ENCODE measurements at places on chromosomes 5 and 9.
A peak's percentile ranks its signal among the peaks of the same experiment; 100 is the strongest.

DNA sequence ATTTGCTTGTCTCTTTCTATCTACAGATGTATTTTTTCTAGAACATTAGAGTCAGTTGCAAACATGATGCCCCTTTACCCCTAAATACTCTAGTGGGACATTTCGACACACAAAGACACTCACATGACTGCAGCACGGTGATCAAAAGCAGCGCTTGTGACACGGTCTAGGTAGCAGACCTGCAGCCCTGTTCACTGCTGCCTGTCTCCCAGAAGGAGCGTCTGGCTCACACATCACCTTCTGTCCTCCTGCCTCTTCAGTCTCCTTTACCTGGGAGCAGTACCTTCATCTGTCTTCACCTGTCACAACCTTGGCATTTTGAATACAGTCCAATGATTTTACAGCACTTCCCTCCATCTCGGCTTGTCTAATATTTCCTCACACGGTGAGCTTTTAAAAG lies 51.9 kb upstream of the SH3PXD2B start:
- no peak for DNase-seq

GRCh38 chr9:33446240-33446945 lies 1.0 kb downstream of the AQP3 start:
- no peak for DNase-seq

DNA sequence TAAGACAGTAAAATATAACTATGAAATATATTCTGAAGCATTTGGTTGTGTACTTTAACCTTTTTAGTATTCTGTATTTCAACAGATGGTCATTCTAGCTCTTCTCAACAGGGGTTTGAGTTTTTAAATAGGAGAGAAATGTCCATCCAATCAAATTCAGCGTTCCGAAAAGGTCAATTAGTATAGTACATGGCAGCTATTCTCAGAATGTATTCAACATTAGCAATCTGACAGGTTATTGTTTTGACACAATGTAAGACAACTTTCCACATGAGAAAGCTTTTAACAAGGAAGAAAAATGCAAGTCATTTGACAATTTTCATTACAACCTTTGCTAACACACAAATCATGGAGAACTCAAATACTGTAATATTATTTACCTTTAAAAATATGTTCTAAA lies 996.3 kb upstream of the CDH10 start:
- no peak for DNase-seq

DNA sequence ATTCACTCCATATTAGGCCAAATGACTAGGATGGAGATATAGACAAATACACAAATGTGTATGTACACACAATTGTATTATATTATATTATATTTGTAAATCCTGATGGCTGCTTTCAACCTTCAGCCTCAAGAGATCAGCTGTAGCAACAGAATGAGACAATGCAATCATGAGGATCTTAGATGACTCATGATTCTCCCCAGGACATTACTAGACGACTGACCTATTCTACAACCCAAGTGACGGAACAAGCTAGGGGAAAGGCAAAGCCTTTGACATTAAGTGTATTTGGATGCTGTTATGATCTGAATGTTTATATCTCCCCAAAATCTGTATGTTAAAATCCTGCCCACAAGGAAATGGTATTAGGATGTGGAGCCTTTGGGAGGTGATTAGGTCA lies 66.5 kb downstream of the COX7C start:
- no peak for DNase-seq

- peak; percentile 72 for DNase-seq
Measured at GRCh38 chr9:16154521-16155078, 601.8 kb downstream of the CCDC171 start.

Measured in NCI-H774 (cell line).